Mammary epithelial cell (primary cell): ENCODE measurements at places on chromosomes 5 and 9.

- DNase-seq = no peak
Measured at GRCh38 chr9:69658987-69659675, 13.0 kb downstream of the APBA1 start.

DNA sequence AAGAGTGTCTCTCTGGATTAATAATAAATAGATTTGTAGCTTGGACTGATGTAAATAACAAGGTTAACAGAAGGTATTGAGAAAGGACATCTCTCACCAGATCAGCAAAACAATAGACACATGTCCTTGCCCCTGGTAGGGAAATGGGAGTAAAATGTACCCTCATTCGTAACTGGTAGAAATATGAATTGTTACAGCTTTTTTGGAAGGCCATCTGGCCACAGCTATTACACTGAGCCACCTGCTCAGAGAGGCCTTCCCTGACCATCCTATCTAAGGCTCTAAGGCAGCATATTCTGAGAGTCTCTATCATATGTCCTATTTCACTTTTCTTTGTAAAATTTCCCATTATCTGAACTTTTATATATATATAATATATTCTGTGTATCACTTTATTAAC, 129.1 kb upstream of the MAP1B start:
- no peak for DNase-seq

DNA sequence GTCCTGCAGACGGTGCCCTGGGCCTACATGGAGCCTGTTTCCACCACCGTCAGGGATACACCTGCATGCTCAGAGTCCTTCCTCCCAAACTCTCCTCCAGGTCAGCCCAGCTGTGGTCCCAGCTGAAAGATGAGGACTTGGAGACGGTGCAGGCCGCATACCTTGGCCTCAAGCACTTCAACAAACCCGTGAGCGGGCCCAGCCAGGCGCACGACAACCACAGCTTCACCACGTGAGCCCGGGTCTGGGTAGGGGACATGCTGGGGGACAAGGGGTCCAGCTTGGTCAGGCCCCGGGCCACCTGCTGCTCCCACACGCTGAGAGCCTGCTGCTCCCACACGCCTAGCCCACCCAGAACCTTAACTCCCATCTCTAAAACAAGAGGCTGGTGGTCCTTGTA, 16.6 kb upstream of the CARD19 start:
- no peak for DNase-seq

DNA sequence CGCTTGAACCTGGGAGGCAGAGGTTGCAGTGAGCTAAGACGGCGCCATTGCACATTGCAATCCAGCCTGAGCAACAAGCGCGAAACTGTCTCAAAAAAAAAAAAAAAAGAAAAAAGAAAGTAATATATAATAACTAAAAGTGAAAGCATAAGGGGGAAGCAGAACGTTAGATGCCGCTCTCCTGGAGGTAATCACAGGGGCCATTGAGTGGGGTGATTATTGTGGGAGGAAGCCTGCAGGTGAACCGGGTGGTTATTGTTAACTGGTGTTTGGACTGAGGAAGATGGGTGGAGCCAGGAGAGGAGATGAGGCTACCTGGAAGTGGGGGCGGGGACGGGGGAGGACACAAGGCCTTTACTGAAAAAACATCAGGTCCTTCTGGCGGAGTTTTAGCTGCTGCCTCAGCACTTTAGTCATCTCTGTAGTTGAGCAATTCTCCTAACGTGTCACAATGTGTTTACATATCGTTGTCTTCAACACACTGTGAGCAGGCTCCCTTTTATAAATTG, 5.3 kb upstream of the TJP2 start:
- peak; percentile 95 for DNase-seq

DNA sequence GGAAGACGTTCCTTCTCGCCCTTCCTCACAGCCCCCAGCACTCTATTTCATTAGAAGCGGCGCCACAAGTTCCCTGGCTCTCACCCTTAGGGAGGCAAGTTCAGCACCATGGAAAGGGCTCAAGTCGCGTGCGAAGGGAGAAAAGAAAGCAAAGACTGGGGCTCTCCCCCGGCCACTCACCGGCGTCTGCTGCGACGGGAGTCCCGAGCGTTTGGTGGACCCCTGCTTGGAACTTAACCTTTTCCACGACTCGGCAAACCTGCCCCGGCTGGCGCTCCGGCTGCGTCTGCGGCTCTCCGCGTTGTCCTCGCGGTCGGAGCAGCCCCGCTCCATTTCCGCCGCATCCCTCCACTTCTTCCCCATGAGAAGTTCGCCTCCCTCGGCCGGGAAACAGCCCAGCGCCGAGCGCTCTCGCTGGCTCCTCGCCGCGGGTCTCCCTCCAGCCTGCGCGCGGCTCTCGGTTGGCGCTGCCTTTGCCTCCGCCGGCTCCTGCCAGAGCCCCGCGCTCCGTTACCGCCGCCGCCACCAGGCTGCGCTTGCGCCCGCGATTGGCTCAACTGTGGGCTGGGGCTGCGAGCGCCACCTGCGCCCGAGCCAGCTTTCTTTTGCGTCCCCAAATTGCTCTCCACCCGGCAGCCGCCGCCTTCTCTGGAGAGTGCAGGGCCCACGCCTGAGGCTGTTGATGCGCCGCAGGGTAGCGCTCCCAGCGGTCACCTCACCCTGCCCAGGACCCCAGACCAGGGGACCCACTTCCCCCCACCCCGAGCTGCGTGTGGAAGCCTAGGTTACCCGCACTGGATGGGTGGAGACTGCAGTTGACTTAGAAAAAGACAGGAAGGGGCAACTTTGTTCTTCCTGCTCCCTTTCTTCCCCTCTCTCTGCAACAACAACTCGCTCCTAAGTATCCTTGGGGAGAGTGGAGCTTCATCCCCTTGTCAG, 321.6 kb downstream of the CEMIP2 start:
- DNase-seq = peak; percentile 68

DNA sequence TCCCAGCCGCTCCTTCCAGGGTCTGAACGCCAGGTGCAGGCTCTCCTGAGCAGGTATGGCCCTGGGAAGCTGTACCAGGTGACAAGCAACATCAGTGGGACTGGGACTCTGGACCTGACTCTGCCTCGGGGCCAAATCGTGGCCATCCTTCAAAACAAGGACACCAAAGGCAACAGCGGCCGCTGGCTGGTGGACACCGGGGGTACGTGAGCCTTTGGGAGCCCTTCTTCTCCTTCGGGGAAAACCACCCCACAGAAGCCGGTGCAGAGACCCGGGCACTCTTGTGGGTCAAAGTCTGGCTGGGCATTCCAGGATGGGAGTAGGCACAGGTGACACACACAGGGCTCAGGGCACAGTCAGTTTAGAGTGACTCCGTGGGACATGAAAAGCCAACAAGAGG, 45.8 kb downstream of the ARHGEF37 start:
- DNase-seq = no peak

DNA sequence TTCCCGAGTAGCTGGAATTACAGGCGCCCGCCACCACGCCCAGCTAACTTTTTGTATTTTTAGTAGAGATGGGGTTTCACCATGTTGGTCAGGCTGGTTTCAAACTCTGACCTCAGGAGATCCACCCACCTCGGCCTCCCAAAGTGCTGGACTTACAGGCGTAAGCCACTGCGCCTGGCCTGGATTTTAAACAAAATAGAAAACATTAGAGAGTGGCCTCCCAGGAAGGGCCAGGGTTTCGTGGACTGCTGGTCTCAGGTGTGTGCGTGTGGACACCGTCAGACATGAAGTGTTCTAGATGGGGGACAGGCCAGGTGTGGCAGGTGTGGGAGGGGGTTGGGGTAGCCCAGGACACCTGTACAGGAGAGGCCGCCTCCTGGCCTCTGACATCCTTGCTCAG, 7.0 kb upstream of the GBGT1 start:
- DNase-seq = no peak

DNA sequence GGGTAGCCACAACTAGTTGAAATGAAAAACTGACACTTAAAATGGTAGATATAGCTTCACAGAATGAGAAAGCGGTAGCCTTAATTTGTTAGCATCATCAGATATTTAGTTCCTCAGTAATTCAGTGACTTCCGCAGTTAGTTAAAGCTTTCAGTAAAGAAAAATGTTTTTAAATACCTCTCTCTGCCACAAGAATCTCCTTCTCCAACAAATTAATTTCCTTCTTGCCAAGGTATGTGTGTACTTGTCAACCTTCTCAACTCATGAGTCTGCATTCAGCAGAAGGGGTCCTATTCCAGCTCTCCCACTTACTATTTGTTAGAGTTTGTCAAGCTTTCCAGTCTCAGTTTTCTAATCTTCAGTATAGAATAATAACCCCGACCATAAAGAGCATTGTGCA, 26.3 kb upstream of the ERAP1 start:
- DNase-seq = no peak

- no peak for DNase-seq
Measured at GRCh38 chr5:45274241-45274640, 421.9 kb downstream of the HCN1 start.
